ENCODE measurements at places on chromosomes 7 and 10.

DNA sequence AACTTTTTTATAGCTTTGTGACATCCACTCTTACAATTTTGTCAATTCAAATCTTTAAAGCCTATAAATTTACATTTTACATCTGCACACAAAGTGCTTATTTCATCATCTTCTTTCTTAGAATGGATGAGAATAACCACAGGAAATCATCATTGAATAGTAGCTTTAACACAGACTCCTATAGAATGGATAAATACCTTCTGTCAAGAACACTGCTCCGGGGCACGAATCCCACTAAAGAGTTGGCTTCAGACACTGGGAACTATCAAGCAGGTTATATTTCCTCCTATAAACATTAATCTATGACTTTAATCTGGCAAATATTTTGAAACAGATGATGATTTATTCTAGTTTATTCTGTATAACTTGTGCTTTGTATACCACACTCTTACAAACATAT lies 269.7 kb upstream of the TPK1 start:
- DNase-seq, result no peak

DNA sequence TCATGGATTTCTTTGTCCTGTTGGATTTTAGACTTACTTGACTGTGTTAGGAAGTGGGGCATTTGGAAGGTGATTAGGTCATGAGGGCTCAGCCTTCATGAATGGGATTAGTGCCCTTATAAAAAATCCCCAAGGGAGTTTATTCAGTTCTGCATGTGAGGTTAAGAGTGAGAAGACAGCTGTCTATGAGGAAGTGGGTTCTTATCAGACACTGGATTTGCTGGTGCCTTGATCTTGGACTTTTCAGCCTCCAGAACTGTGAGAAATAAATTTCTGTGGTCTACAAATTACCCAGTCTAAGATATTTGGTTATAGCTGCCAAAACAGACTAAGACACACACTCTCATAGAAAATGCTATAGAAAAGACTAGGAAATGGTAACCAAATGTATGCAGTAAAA lies 724.7 kb upstream of the FZD8 start:
- DNase-seq, result no peak

- no peak for DNase-seq
These were observed 63.0 kb downstream of the TCERG1L start for GRCh38 chr10:131248376-131249165.

GRCh38 chr7:39898867-39899266 lies 51.2 kb upstream of the CDK13 start:
- DNase-seq, result no peak

DNA sequence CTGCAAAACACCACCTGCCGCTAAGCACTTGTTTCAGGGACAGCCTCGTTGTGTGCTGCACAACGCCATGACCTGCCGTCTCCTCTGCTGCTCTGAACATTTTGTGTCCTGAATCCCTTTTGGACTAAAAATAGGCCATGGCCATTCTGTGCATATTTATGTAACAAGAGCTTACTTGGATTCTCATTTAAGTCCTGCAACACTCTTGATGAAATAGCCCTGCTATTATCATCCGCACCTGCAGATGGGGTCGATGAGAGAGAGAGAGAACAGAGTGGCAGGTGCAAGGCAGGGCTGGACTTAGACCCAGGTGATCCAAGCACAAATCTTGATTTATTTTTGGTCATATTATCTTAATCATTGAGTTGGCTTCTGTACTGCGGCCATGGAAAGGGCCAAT lies 121.2 kb upstream of the PRKCQ start:
- no peak for DNase-seq

Measured in RCC 7860 (cell line).